Keratinocyte (primary cell): ENCODE measurements at places on chromosomes 13 and 19. TPM values are rescaled to one million over a fixed set of nuclear protein-coding genes. Genes with fewer than 3 reads are reported as not detected.

FAM98C gene
- 4.5 to 9.5 TPM (median 5.8 TPM) in 3 replicates for polyA plus RNA-seq

FCGBP gene
- polyA plus RNA-seq: 0.02 to 0.12 TPM (median 0.10 TPM) in 3 replicates

CEACAM20 gene
- polyA plus RNA-seq: not detected in 3 replicates

CCL25 gene
- not detected in 3 replicates for polyA plus RNA-seq

IFNL1 gene
- not detected in 3 replicates for polyA plus RNA-seq

SH2D3A gene
- 24.9 to 28.9 TPM (median 28.2 TPM) in 3 replicates for polyA plus RNA-seq

ACER1 gene
- 0.38 to 0.66 TPM (median 0.39 TPM) in 3 replicates for polyA plus RNA-seq

THSD1 gene
- polyA plus RNA-seq: 9.2 to 15.4 TPM (median 9.7 TPM) in 3 replicates

ZNF225 gene
- polyA plus RNA-seq: 1.6 to 2.2 TPM (median 1.6 TPM) in 3 replicates

ADGRE3 gene
- polyA plus RNA-seq: not detected in 3 replicates

BCKDHA gene
- 7.5 to 13.3 TPM (median 8.3 TPM) in 3 replicates for polyA plus RNA-seq

ZNF567 gene
- 4.0 to 7.5 TPM (median 7.2 TPM) in 3 replicates for polyA plus RNA-seq

NLRP11 gene
- polyA plus RNA-seq: 0.01 TPM in 1 of 3 replicates, not detected in the others

CEACAM8 gene
- not detected in 3 replicates for polyA plus RNA-seq

CYP4F3 gene
- polyA plus RNA-seq: 0.32 to 1.1 TPM (median 0.76 TPM) in 3 replicates

DENND1C gene
- 0.09 to 0.13 TPM in 2 of 3 replicates, not detected in the other for polyA plus RNA-seq

OR10H1 gene
- polyA plus RNA-seq: not detected in 3 replicates

ZNF433 gene
- polyA plus RNA-seq: 3.6 to 4.7 TPM (median 4.5 TPM) in 3 replicates

KCNC3 gene
- polyA plus RNA-seq: 0.01 to 0.08 TPM in 2 of 3 replicates, not detected in the other

CCDC70 gene
- not detected in 3 replicates for polyA plus RNA-seq

BICRA gene
- polyA plus RNA-seq: 0.28 to 0.50 TPM (median 0.42 TPM) in 3 replicates

ZNF460 gene
- polyA plus RNA-seq: 10.3 to 16.9 TPM (median 15.2 TPM) in 3 replicates

PSG2 gene
- polyA plus RNA-seq: 0.09 to 0.17 TPM (median 0.14 TPM) in 3 replicates

PSG4 gene
- polyA plus RNA-seq: 0.10 to 0.27 TPM (median 0.15 TPM) in 3 replicates

GIPR gene
- 0.97 to 2.2 TPM (median 1.4 TPM) in 3 replicates for polyA plus RNA-seq

PCP2 gene
- not detected in 3 replicates for polyA plus RNA-seq

BEST2 gene
- 0.03 TPM in 1 of 3 replicates, not detected in the others for polyA plus RNA-seq

PAK4 gene
- polyA plus RNA-seq: 9.8 to 17.4 TPM (median 11.2 TPM) in 3 replicates

TMIGD2 gene
- polyA plus RNA-seq: not detected in 3 replicates

IGFL1 gene
- 14.0 to 86.6 TPM (median 21.3 TPM) in 3 replicates for polyA plus RNA-seq

SOX1 gene
- not detected in 3 replicates for polyA plus RNA-seq

TMEM259 gene
- 61.5 to 136 TPM (median 88.0 TPM) in 3 replicates for polyA plus RNA-seq

ZNF730 gene
- 0.05 to 0.08 TPM (median 0.06 TPM) in 3 replicates for polyA plus RNA-seq

TTC9B gene
- polyA plus RNA-seq: not detected in 3 replicates

ZNF528 gene
- 11.1 to 24.9 TPM (median 18.6 TPM) in 3 replicates for polyA plus RNA-seq

VSTM2B gene
- polyA plus RNA-seq: not detected in 3 replicates

SPACA4 gene
- polyA plus RNA-seq: 0.08 TPM in 1 of 3 replicates, not detected in the others

BORA gene
- polyA plus RNA-seq: 2.9 to 8.3 TPM (median 3.4 TPM) in 3 replicates

CDX2 gene
- not detected in 3 replicates for polyA plus RNA-seq

SIGLEC12 gene
- not detected in 3 replicates for polyA plus RNA-seq

BRME1 gene
- polyA plus RNA-seq: 0.22 to 0.57 TPM (median 0.26 TPM) in 3 replicates

LIM2 gene
- polyA plus RNA-seq: not detected in 3 replicates

TMEM38A gene
- 2.5 to 4.6 TPM (median 3.3 TPM) in 3 replicates for polyA plus RNA-seq

APC2 gene
- polyA plus RNA-seq: 0.01 to 0.05 TPM (median 0.01 TPM) in 3 replicates

ANKRD10 gene
- polyA plus RNA-seq: 27.8 to 58.1 TPM (median 34.5 TPM) in 3 replicates
